NCI-H526 (cell line): ENCODE measurements at places on chromosomes 6 and 20.
A peak's percentile ranks its signal among the peaks of the same experiment; 100 is the strongest.

- no peak for DNase-seq
Observed at GRCh38 chr20:50089787-50090177, 23.2 kb downstream of the UBE2V1 start.

DNA sequence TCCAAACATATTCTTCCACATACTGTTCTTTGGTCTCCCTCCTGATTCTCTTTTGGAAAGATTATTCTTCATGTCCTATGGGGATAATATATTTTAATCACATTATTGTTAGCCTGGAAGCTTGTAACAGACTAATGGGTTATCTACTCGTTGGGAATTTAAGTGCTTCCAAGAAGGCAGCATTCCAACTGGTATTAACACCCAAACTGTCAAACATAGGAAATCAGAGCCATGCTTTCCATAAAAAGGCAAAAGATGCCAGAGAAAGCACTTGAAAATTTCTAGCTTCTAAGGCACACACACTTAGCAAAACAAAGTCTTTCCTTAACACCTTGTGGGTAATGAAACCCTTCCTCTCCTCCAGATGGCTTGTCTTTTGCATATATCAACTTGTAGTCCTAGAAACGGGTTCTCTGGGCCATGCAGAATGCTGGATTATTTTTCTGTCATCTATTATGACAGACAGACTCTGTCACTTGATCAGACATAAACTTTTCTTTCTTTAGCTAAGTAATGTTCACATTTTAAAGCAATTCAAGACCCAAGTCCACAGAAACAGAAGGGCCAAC is 41.5 kb downstream of the B4GALT5 start:
- peak; percentile 23 for DNase-seq

- peak; percentile 77 for DNase-seq
Observed at GRCh38 chr6:12010635-12011275, 1.4 kb upstream of the HIVEP1 start.

DNA sequence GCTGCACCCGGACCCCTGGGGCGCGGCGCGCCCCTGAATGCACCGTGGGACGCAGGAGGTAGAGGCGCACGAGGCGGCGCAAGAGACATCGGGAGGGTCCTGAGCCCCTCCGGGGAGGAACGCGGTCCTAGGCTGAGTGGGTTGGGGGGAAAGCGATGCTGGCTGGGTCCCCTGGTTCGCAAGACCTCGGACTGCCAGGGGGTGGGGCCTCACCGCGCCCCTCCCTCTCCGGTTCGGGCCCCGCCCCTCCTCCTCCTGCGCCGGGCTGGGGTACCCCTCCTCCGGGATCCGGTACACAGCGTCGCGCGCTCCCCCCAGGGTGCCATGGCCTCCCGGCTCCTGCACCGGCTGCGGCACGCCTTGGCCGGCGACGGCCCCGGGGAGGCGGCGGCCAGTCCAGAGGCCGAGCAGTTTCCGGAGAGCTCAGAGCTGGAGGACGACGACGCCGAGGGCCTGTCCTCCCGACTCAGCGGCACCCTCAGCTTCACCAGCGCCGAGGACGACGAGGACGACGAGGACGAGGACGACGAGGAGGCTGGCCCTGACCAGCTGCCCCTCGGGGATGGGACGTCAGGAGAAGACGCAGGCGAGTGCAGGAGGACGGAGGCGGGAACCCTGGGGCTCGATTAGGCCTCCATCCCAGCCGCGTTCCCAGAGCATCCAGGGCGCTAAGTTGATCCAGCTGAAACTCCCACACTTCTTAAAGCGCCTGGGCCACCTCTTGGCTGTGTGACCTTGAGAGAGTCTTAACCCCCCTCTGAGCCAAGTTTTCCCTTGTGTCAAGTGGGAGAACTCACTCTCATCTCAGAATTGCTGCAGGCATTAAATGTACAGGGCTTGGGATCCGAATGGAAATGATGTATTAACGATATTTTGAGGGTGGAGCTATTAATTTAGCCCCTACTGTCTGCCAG is 541 bp downstream of the SNX21 start:
- DNase-seq: peak; percentile 83

DNA sequence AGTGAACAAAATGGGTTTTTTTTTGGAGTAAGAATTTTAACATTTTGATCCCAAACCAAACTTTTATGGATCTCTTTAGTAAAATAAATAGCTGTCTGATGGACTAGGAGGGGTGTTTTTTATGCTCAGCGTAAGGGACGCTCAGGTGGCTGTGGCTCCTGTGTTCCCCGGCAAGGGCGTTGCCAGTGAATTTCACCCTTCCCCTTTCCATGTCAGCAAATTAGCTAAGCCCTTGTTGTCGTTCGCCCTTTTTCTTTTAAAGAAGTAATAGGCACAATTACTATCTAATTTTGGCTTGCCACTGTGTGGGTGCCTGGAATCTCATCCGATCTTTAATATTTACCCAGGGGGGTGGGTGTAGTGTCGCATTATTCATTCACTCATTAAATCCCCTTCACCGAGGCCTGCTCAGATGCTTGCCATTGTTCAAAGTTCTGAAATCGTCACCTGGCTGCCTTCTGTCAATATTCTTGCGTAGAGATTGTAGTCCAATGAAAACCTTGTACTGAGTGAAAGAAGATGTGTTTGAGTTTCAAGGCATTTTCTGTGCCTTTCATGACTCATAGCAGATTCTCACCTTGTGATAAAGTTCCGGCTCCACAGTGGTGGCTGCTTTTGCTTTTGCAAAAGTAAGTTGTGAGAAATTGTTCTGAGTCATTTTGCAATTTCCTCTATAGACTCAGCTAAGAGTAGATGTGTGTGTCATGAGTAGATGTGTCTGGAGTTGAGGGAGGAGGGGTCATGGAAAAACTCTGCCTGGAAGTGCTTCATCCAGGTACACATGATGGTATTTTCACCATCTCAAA is 40.0 kb upstream of the CLDN20 start:
- no peak for DNase-seq

GRCh38 chr6:37705239-37706051 is 7.8 kb upstream of the MDGA1 start:
- DNase-seq: peak; percentile 66
